ENCODE measurements at places on chromosomes 6 and 20. TPM values are rescaled to one million over a fixed set of nuclear protein-coding genes. Genes with fewer than 3 reads are reported as not detected.

The TMEM74B gene
- total RNA-seq: 4.9 TPM

The DEF6 gene
- 5.6 TPM for total RNA-seq

The SLC26A8 gene
- 0.09 TPM for total RNA-seq

The SLC17A3 gene
- total RNA-seq: not detected

The HAO1 gene
- not detected for total RNA-seq

The SPATS1 gene
- total RNA-seq: not detected

DNA sequence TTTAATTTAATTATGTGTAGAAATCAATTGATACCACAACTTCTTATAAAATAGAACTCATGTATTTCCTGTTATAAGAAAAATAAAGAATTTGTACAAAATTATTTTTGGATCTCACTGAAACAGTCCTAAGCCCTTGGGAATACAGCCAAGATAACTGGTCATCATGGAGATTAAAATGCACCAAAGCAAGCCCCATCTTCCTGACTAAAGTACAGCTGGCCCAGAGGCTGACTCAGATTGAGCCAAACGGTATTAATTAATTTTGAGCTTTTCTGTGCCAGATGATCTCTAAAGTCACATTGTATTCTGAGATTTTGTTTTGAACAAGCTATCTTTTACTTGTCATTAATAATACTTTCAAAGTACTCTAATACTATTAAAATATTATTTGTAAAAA lies 978.5 kb downstream of the TBC1D32 start:
- DNase-seq: no peak
- peaks cover 14% of the 10 kb centered on the region for H3K36me3 ChIP-seq
- H3K4me3 ChIP-seq: no peak overlapping the region
- H3K27me3 ChIP-seq: no peaks in the 10 kb centered on the region

DNA sequence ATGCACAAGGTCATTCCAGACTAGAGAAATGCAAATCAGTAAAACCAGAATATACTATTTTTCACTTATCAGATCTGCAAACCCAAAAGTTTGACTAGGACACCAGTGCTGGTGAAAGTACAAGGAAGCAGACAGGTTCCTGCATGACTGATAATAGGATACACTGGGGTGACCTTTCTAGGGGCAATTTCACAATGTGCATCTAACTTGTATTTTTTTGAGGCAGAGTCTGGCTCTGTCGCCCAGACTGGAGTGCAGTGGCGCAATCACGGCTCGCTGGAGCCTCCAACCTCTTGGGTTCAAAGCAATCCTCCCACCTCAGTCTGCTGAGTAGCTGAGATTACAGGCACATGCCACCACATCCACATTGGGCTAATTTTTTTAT lies 11.4 kb downstream of the COMMD7 start:
- no peaks in the 10 kb centered on the region for H3K4me1 ChIP-seq
- H3K27ac ChIP-seq: no peak overlapping the region
- DNase-seq: no peak
- no peaks in the 10 kb centered on the region for H3K27me3 ChIP-seq
- H3K36me3 ChIP-seq: peaks cover 15% of the 10 kb centered on the region
- H3K4me3 ChIP-seq: no peak overlapping the region

- no peak overlapping the region for H3K4me3 ChIP-seq
- no peak for DNase-seq
- no peaks in the 10 kb centered on the region for H3K27me3 ChIP-seq
- H3K27ac ChIP-seq: no peak overlapping the region
Observed at GRCh38 chr6:108597572-108598304, 37.0 kb downstream of the FOXO3 start.

DNA sequence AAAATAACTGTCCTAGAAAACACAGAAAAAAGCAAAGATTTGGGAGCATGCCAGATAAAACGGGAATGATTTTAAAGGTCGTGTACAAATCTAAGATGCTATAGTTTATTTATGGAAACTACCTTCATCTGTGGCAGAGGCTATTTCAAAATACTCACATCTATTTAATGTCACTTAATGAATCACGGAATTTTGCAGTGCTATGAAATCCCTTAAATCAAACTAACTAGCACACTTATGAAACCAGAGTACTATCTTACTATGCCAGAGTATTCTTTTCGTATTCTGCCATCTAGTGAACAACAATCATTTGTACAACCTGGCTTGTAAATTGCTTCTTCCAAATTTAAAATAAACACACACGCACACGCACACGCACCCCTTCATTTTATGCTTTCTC lies 77.9 kb upstream of the BMP5 start:
- DNase-seq: no peak
- H3K4me1 ChIP-seq: no peaks in the 10 kb centered on the region
- peaks cover 10% of the 10 kb centered on the region for H3K36me3 ChIP-seq
- no peak overlapping the region for H3K27ac ChIP-seq

- no peak overlapping the region for H3K27ac ChIP-seq
- no peak overlapping the region for H3K4me3 ChIP-seq
- H3K36me3 ChIP-seq: no peaks in the 10 kb centered on the region
Observed at GRCh38 chr20:7375905-7376304, 564.4 kb downstream of the HAO1 start.
